ENCODE measurements at places on chromosomes 5 and 9. TPM values are rescaled to one million over a fixed set of nuclear protein-coding genes. Genes with fewer than 3 reads are reported as not detected.

The KDM3B gene
- 57.8 TPM for total RNA-seq

The CER1 gene
- not detected for total RNA-seq

The PDZD2 gene
- 66.4 TPM for total RNA-seq

The PCDHGB3 gene
- total RNA-seq = 13.2 TPM

GRCh38 chr9:72154468-72155285, 5.4 kb downstream of the GDA start:
- DNase-seq = no peak

DNA sequence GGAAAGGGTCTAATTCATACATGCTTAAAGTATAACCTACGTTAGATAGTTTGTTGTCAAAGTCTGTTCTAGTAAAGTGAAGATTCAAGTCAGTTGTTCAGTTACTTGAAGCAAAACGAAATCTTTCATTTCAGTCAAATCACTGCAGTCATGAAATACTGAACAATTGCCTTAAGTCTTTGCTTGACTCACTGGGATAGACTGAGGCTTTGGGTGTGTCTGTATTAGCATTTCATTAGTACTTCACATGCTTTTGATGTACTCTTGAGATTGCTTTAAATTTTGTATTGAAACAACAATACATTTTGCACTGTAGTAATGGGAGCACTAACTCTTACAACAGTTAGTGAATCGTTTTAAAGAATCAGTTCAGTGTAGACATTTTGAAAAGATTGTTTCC, 4.0 kb upstream of the CMYA5 start:
- no peak for DNase-seq
